ENCODE measurements at places on chromosomes 16 and 17.

DNA sequence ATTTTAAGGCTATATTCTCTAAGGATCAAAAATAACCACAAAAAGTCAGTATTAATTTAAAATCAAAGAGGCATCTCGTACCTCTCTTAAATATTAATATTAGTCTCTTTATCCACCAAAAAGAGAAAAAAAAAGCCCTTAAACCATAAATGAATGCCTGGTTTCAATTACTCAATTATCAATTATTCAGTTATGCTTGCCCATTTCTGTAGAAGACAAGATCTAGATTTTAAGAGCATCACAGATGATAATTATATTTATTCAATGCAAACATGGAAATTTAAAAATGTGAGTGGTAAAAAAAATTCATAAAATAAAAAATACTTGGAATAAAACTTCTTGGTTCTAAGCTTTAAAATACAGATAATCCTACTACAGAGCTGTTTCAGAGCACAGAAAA is 125.7 kb upstream of the CORO6 start:
- no peak for DNase-seq

DNA sequence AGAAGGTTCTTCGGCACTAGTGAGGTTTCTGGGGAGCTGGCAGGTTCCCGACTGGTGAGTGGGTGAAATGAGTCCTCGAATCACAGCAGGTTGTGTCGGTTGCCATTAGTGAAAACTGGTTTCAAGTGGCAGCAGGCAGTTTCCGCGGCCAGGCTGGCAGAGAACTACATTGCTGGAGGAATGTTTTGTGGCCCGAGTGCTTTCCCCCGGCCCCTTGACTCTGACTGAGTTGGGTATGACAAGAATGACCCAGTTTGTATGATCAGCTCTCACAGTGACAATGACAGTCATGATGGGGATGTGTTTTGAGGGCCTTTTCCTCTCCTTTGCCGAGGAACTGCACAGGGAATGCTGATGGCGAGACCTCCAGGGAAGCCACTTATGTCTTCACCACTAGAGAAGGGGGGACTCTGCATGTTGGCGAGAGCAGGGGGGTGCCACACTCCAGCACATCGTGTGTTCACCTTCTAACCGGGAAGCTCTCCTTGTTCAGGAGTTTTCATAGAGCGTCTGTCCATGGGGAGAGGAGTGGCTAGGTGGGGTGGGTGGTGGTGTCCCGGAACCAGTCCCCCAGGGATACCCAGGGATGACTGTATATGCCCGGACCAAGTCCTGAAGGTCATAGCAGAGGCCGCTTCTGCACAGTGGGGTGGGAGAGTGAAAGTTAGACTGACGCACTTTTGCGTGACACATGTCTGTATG is 206.0 kb upstream of the CHMP6 start:
- no peak for DNase-seq

- no peak for DNase-seq
These were observed 23.3 kb downstream of the CPNE2 start for GRCh38 chr16:57115514-57116182.

DNA sequence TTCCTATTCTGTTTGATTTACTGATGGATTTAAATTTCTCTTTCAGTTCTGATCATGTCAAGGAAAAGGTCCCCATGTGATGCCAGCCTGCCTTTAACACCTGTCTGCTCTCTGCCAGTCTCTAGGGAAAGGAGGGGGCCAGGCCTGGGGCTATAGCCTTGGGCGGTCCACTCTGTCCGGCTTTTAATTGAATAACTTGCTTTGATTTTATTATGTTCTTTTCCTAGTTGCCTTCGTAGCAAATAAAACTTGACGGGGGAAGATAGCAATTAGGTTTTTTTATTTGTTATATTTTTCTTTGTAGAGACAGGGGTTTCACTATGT is 47.6 kb downstream of the ABAT start:
- no peak for DNase-seq

DNA sequence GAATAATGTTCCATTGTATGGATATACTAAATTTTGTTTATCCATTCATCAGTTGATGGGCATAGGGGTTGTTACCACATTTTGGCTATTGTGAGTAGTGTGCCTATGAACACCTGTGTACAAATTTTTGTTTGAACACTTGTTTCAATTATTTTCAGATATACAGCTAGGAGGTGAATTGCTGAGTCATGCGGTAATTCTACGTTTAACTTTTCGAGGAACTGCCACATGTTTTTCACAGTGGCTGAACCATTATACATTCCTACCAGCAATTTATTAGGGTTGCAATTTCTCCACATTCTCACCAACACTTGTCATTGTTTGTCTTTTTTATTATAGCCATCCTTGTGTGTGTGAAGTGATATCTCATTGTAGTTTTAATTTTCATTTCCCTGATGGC is 75.6 kb downstream of the AKAP1 start:
- DNase-seq: no peak

- DNase-seq: no peak
These were observed 95.2 kb upstream of the COX10 start for GRCh38 chr17:13973960-13974651.

DNA sequence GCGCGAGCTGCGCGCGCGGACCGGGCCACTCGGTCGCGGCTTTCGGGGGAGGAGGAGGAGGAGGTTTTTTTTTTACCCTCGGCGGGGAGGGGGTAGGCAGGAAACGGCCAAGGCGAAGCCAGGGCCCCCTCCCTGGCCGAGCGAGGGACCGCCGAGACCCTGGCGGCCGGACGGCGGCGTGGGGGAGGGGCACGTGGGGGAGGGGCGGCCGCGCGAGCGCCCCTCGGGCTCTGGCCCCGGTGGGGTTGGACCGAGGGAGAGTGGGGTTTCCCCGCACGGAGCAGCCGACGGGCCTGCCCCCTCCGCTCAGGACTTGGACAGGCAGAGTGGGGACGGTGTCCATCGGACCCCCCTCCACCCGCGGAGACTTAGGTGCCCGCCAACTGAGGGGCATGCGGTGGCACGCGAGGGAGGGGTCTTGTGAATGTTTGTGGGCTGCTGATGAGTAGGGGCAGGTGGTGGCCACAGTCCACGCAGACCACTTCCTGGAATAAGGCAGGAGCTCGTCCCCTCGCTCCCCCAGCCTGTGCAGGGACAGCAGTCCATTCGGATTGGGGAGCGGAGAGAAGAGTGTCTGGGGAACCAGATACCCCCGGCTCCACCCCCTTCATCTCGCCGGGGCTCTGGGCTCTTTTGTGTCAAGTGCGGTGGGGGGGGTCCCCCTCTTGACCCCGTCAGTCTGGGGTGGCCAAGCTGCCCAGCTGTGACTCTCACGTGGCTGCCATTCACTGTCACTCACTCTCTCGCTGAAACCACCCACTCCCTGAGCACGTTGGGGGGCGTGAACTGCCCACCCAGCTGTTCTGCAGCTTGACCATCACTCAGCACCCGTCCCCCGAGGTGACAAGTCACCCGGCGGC is 3.0 kb upstream of the CHD3 start:
- peak; percentile 46 for DNase-seq

- DNase-seq: no peak
These were observed 9.3 kb downstream of the CCDC102A start for GRCh38 chr16:57527027-57527426.
